ENCODE measurements at places on chromosomes 16 and 17.

GRCh38 chr17:80397686-80398085, 17.3 kb upstream of the ENDOV start:
- no peak for DNase-seq

GRCh38 chr17:49471089-49471683, 23.9 kb upstream of the NGFR start:
- DNase-seq, result no peak

DNA sequence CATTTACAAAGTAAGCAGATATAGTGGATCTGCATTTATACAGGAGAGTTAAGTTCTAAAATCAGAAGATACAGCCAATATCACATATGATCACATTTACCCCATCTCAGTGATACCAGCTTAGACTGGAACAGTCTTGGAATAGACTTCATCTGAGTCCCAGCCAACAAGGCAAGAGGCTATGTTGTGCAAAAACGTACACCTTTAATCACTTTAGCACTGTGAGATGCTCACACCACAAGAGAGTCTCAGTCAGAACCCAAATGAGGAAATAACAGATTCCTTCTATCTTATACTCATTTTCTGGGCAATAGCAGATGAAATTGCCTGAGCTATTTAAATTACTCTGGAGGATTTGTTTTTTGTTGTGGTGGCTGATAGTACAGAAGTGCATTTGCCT, 145.6 kb downstream of the ANKFN1 start:
- DNase-seq, result no peak

GRCh38 chr16:79276501-79276900, 324.0 kb downstream of the MAF start:
- no peak for DNase-seq

GRCh38 chr17:49318435-49318965, 43.5 kb downstream of the ZNF652 start:
- DNase-seq, result no peak

GRCh38 chr17:19407601-19408345, 3.3 kb upstream of the RNF112 start:
- DNase-seq, result no peak

- DNase-seq, result no peak
Measured at GRCh38 chr17:18626152-18626870, 17.9 kb downstream of the TBC1D28 start.

- DNase-seq, result no peak
Measured at GRCh38 chr17:73546770-73547536, 97.3 kb downstream of the SDK2 start.

GRCh38 chr16:710500-711075, 4.3 kb upstream of the METRN start:
- DNase-seq, result no peak

DNA sequence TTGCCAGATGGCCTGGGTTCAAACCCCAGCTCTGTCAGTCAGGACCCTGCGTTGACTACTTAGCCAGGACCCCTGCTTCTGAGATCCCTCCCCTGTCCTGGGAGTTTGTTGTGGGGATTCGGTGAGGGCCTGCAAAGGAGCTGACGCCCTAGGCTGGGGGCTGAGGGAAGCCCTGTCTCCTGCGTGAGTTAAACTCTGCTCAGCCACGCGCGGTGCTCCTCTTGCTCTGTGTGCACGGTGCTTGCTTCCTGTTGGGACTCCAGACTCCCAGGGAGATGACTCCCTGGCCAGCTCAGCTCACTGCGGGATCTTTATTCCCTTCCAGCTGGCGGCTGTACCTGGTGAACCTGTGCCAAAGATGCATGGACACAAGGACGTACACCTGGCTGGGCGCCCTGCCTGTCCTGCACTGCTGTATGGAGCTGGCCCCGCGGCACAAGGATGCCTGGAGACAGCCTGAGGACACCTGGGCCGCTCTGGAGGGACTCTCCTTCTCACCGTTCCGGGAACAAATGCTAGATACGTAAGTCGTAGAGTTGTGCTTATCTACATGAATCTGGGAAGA, 37.4 kb downstream of the RNF213 start:
- no peak for DNase-seq

GRCh38 chr16:85415196-85416090, 197.7 kb upstream of the GSE1 start:
- no peak for DNase-seq

- no peak for DNase-seq
Measured at GRCh38 chr17:73785958-73786743, 141.9 kb upstream of the SDK2 start.

DNA sequence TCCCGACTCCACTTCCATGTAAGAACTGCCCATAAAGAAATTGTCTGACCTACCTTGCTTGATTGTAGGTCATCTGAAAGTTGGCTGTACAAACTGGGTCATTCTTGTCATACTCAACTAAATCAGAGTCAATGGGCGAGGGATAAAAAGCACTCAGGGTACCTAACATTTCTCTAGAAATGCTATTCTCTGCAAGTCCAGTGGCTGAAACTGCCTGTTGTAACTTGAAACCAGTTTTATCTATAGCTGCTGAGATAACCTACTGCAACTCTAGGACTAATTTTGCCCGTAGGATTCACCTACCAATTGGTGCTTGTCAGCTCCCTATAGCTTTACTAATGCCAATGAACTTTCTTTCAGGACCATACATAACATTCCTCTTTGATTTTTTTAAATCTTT, 100.1 kb upstream of the GRIN2A start:
- no peak for DNase-seq

DNA sequence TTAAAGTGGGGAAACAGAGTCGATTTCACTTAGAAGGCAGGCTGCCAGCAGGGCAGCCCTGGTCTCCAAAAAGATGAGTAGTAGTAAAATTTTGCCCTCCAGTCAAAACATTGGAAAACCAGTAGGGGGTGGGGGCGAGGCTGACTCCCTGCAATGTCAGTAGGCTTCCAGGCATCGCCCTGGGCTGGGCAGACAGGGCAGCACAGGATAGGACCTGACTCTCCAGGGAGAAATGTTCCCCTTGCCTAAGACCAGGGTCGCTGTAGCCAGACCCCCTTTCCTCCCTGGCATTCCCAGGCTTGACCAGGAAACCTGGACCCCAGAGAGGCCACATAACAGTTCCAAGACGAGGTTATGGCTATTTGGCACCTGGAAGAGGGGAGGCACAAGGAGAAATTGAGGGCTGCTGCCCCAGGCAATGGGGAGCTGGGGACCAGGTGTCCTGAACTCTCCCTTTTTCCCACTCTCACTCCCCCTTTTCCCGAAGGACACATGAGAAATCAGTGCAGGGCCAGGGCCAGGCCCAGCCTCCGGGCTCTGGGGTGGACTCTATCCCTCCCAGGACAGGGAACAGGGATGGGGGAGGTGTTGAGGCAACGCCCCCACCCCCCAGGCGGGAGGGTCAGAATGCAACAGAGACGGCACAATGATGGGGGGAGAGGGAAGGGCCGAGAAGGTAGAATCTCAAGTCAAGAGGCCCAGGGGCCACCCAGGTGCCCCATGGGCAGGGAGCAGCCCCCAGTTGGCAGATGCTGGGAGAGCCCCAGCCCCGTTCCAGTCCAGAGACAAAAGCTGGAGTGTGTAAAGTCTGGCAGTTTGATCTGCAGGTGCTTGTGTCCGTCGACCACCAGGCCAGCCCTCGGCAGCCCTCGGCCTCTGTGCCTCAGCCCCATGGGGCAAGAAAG, 4.5 kb upstream of the SAMD14 start:
- DNase-seq, result no peak

DNA sequence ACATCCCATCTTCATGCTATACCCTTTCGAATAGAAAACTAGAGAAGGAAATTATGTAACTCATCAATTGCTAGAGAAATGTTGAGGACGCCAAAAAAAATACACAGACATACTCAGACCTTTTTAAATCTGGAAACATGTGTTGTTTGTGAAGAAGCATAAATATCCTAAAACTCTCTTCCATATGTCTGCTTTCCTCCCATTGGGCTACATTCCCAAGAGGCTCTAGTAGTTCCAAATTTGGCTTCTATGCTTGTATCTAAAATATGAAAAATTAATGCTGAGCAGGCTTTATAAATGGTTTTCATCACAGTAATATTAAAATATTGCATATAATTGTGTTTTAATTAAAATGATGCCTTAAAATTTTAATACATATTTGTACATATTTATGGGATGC, 297.9 kb upstream of the PSMD7 start:
- DNase-seq, result no peak

GRCh38 chr17:78831688-78832540, 8.7 kb downstream of the USP36 start:
- DNase-seq, result no peak

- DNase-seq, result peak; percentile 50
Measured at GRCh38 chr17:3695723-3696411, at the start of gene P2RX5. Gene P2RX5, minus strand, starts transcription at chr17:3696155. Its CDS starts 150 bp downstream, at chr17:3696005.

GRCh38 chr17:48483004-48483403, 47.8 kb downstream of the HOXB1 start:
- no peak for DNase-seq

- DNase-seq, result no peak
Measured at GRCh38 chr17:17358866-17359265, 55.7 kb downstream of the NT5M start.

GRCh38 chr16:72471317-72471924, 299.5 kb upstream of the PMFBP1 start:
- no peak for DNase-seq

DNA sequence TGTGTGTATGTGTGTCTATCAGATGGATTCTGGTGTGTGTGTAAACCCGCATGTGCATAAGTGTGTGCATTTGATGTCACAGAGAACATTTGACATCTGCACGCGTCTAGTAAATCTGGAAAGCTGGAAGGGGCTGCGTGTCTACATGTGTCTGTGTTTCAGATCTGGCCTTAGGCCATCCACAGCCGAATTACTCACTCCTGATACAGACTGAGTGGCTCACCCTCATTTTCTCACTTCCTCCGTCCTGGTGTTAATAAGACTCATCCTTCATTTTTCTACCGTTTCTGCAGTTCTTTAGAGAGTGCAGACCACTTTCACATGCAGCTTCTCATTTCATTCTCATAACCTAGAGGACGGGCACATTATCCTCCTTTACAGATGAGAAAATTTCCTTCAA, 491.6 kb downstream of the CDH13 start:
- DNase-seq, result no peak

DNA sequence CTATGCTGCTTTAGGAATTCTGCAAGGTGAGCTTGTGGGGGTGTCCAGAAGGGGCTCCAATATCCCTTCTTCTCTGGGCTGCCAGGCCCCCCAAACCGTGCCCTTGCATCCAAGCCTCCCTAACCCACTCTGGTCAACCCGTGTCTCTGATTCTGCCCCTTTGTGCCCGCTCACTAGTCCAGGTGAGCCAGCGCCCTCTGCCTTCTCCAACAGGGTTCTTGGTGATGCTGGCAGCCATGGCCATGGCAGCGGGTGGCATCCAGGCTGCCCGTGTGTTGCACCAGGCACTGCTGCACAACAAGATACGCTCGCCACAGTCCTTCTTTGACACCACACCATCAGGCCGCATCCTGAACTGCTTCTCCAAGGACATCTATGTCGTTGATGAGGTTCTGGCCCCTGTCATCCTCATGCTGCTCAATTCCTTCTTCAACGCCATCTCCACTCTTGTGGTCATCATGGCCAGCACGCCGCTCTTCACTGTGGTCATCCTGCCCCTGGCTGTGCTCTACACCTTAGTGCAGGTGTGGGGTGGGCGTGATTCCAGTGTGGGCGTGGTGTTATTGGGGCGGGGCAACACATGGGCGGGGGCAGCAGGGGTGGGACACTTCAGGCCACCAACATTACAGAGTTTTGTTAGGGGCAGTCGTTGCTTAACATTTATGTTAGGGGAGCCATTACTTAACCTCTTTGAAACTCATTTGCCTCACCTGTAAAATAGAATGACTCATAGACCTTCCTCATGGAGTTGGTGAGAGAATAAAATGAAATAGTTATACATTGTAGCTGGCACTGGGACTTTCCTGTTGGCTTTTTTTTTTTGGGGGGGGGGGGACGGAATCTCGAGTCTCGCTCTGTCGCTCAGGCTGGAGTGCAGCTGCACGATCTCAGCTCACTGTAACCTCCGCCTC, 31.4 kb downstream of the ANKRD40 start:
- DNase-seq, result no peak

DNA sequence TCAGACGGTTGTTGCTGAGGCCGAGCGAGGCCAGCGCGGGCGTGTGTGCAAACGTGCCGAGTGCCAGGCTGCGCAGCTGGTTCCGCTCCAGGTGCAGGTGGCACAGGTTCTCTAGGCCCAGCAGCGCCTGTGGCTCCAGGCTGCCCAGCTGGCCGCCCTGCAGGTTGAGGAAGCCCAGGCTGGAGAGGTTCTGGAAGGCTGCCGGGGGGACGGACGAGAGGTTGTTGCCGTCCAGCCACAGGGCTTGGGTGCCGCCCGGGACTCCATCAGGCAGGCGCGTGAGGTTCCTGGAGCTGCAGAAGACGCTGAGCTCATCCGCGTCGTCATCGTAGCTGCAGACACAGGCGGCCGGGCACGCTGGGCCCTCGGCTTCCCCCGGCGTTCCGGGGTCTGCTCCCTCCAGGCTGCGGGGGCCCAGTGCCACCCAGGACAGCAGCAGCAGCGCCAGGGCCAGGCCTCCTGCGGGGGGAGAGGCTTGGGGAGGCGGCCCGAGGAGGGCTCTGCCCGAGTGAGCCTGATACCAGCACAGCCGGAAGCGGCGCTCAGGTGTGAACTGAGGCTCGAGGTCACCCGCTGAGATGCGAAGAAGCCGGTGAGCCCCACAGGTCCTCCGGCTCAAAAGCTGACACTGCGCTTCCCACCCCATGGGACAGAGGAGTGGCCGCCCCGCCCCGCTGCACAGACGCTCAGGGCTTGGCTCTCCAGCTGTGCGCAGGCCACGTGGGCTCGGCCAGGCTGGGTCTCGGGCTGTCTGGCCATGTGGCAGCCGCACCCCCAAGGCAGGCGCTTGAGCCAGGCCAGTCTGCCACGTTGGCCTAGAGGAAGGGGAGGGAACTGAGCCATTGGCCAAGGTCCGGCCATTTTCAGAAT, 1.3 kb downstream of the IGFALS start:
- DNase-seq, result no peak

DNA sequence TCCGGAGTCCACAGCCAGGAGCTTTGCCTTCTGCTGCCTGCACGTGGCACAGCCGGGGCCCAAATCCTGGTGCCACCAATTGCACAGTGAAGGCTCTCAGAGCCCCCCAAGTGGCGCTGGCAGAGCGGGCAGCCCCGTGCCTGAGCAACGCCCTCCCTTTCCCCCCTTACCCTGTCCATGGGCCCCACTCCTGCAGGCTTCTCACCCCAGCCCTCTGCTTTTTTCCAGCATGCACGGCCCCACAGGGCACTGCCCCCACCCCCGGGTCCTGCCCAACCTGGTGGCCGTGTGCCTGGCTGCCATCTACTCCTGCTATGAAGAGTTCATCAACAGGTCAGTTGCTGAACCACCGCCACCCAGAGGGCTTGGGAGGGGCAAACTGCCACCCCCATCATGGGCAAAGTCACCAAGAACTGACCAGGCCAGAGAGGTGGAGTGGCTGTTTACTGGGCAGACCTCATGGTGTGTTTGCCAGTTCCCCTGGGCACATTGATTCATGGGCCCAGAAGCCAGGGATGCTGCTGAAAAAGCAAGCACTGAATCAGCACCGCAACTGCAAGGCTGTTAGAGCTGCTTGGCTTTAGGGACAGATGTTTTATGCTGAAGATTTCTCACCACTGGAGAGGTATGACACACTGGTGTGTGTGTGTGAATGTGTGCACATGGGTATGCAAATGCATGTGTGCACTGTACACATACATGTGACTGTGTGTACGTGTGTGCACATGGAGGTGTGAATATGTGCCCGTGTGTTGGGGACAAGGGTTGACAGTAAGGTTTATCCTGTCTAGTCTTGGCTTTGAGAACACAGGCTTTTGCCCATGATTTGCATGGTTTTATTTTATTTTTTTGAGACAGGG, 107.1 kb upstream of the PLCG2 start:
- DNase-seq, result no peak

GRCh38 chr16:85028685-85029407, 1.3 kb downstream of the KIAA0513 start:
- DNase-seq, result peak; percentile 78
